ENCODE measurements at places on chromosomes 5 and 9.

DNA sequence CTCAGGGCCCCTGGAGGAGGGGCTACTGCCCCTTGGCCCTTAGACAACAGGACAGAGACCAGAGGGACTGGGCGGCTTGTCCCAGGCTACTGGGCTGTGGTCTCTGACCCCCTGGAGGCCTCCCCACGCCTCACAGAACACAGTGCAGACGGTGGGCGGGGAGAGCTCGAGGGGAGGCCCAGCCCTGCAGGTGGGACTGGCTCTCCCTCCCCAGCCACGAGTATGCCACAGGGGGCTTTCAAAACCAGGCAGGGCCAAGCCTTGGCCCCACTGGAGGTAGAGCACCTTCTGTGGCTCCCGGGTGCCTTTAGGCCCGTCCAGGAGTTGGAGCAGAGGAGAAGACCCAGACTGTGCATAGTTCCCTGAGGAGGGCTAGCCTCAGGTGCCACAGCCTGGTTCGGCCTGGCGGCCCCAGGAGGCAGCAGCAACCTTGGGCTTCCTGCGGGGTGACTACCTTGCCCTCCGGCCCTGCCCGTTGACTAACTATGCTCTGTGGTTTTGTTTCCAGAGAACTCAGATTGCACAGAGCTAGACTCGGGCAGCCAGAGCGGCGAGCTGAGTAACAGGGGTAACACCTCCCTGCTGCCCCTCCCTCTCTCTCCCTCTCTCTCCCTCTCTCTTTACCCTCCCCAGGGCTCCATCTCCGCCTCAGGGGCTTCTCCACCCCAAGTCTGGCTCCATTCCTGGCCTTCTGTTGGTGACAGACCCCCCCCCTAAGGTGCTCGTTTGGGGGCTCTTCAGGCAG, 15.5 kb downstream of the CARD19 start:
- DNase-seq, result no peak

DNA sequence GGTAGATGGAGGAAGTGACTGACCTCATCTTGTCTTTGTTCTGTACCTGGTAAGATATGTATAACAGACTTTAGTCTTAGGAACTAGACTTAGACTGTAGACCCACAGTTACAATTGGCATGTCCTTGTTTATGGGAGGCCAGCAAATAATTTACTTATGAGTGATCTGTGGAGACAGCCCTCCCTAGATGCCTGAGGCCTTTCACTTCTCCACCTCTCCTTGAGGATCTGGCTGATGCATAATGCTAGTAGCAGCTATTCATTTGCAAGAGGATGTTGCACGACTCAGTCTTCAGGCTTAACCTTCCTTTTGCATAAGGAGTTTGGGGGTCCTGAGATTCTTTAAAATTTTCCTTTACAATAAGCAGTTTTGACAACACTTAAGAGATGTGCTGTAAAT, 100.7 kb downstream of the YTHDC2 start:
- DNase-seq, result no peak

GRCh38 chr9:10173561-10173960, 439.2 kb downstream of the PTPRD start:
- DNase-seq, result no peak

DNA sequence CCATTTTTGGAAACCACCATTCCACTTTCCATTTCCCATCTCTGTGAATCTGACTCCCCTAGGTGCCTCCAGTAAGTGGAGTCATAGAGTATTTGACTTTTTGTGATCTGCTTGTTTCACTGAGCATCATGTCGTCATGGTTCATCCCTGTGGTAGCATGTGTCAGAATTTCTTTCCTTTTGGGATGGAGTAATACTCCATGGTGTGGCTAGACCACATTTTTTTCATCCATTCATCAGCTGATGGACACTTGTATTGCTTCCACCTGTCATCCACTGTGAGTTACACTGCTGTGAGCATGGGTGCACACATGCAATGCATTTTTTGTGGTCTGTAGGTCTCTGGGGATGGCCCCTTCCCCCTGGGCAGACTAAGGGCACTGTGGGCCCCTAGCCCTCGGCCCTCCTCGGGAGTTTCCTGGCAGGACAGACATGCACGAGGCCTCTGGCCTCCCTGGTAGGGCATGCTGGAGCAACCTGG, 115.9 kb downstream of the GADD45G start:
- no peak for DNase-seq

- DNase-seq, result no peak
Measured at GRCh38 chr5:102450313-102450990, 48.3 kb downstream of the SLCO6A1 start.

All from dermis blood vessel endothelial cell (primary cell).